ENCODE measurements at places on chromosomes 11 and 22.

DNA sequence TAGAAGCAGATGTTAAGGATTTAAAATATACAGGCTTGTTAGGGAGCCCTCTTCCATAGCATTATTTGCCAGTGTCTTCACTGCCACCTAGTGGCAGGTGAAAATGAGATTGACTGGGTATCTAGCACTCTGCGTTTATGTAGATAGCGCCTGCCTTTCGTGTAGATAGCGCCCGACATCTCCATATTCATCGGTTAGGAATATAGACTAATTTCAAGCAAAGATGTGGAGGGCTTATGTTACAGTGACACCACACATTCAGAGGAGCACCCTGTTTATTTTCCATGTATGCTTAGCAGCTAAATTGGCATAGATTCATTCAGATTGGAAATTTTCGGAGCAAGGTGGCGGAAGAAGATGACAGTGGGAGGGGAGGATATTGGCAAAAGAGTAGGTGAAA, 72.0 kb downstream of the SLC5A12 start:
- DNase-seq, result peak; percentile 42

DNA sequence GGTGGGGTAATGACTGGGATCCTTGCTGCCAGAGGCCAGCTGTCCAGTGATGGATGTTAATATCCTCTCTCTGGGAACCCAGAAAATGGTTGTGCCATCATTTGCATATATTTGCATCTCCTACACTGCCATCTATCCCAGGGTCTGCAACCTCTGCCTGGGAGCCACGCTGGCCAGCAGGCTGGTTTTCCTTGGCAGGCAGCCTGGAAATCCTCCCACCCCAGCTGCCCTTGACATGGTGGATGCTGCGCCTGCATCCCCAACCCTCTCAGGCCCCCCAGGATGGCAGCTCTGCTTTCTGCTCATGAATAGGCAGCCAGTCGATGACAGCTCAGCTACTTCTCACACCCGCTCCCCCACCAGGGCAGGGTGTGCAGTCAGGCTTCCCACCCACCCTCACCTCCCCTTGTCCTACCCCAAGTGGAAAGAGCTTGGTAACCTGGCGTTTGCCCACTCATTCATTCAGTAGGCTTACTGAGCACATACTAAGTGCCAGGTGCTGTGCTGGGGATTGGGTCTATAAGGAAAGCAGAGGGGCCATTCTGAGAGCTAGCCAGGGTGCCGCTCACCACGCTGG, 202.5 kb downstream of the TRIM29 start:
- DNase-seq, result no peak

- peak; percentile 64 for DNase-seq
Observed at GRCh38 chr22:30444632-30445437, 19.3 kb downstream of the MTFP1 start.

DNA sequence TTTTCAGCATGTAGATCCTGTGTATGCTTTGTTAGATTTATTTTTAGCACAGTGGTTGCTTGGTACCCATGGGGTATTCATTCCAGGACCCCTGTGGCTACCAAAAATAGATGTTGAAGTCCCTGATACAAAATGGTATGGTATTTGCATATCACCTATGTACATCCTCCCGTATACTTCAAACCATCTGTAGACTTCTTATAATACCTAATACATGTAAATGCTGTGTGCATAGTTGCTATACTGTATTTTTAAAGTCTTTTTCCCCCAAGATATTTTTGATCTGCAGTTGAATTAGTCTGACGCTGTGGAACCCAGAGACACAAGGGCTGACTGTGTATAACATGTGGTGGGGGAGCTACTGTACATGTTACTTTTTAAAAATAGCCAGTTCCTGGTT, 101.1 kb downstream of the ATXN10 start:
- DNase-seq, result no peak

DNA sequence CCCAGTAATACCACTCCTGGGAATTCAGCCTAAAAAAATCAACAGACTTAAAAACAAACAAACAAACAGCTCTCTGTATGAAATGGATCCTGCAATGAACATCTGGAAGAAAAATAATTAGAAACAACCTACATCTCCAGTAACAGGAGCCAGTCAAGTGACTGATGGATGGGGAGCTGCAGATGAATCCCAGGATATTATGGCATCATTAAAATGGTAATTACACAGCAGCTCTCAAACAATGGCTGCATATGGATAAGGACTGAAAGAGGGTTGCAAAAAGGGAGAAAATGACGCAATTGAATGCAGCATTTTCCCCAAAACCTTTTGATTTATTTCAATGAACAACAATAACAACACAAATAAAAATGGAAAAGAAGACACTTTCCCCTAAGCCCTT, 4.1 kb downstream of the NPTXR start:
- DNase-seq, result no peak

- no peak for DNase-seq
Observed at GRCh38 chr11:17786824-17787525, 52.4 kb downstream of the KCNC1 start.

DNA sequence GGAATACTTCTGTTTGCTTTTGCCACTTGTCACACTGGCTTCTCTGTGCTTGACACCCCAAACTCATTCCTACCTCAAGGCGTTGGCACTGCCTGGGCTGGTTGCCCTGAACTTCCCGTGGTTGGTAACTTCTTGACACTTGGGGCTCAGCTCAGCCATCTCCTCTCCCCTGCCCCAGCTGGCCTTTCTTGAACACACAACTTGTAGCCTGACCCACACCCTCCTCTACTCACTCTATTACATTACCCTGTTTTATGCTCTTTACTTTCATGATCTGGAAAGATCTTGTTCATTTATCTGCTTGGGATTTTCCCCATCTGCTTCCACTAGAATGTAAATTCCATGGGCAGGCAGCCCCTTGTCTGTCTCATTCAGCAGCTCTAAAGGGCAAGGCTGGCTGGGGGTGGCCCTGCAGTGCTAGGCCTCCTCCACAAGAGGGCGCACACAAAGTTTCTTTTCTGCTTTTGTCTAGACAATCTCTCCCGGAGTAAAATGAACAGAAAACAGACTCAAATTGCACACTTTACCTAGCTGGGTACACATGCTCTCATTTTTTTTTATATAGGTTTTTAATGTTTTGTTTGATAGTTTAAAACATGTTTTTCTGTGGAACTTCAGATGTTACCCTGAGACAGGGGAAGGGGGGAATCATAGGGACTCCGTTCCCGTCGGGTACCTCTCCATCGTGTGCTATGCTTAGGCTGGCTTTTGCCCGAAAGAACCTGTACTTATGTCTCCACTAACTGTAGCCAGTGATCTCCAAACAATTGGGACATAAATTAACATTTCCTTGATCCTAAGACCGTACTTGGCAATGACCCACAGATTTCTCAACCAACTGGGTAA, 16.4 kb upstream of the MRGPRX2 start:
- DNase-seq, result peak; percentile 17

- DNase-seq, result no peak
Observed at GRCh38 chr22:43293259-43293654, 49.9 kb downstream of the SCUBE1 start.

- no peak for DNase-seq
Observed at GRCh38 chr22:49550766-49551362, 276.8 kb downstream of the BRD1 start.

DNA sequence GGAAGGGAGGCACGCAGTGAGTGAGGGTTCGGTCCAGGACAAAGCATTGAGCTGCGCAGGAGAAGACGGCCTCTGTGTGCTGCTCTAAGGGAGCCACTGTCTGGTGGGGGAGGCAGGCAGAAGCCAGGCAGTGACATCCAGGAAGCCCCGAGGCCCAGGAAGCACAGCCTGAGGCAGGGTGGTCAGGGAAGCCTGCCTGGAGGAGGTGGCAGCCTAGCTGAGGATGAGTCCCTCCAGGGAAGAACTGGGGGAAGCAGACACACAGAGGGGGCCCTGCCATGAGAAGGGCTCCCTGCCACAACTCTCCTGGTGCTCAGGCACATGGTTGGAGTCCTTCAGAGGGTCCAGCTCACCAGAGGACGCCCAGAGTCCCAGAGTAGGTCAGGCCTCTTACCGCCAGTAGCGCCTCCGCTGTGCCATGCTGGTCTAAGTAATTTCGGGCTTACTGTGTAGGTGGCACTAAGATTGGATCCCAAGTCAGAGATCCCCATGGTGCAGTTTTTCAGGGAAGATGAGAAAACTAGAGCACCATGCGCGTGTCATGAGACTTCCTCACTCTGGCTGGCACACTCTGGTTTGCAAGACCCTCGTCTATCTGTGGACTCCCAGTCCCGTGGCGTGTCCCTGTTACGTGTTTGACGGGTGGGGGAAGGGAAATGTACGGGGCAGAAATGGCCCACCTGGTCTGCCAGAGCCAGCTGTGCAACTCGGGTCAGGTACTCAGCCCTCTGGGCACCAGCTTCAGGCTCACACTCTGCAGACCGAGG, 887.2 kb downstream of the BRD1 start:
- DNase-seq, result no peak

DNA sequence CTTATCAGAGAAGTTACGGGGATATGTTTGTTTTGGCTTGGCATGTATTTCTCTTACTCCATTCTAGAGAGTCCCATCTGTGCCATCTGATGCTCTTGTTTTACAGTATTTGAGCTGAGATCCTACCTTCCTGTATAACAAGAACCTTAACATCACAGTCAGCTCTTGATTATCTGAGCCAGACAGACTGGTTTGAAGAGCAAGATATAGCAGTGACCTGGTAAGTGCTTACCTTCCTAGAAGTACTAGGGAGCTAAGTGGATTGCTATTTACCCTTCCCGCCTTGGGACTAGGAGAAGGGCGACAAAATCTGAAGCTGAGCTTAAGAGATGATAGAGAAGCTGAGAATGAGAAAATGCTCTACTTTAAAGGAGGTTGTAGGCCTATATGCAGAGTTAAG, 235.3 kb downstream of the CSNK2A3 start:
- DNase-seq, result no peak

DNA sequence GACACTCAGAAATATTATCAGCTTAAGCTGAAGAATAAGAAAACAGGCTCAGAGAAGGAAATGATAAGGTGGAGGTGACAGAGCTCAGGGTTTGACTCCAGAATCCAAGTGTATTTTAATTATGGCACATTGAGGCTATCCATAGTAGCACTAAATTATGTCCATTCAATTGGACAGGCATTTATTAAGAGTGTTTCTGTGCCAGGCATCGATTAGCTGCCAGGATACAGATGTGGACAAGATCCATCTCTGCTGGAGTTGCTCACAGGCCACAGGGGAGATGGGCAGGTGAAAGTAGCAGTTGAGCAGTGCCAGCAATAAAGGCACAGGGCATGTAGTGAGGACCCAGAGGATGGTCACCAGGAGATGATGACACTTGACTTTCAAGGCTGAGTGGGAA, 592.5 kb downstream of the INSC start:
- DNase-seq, result no peak

DNA sequence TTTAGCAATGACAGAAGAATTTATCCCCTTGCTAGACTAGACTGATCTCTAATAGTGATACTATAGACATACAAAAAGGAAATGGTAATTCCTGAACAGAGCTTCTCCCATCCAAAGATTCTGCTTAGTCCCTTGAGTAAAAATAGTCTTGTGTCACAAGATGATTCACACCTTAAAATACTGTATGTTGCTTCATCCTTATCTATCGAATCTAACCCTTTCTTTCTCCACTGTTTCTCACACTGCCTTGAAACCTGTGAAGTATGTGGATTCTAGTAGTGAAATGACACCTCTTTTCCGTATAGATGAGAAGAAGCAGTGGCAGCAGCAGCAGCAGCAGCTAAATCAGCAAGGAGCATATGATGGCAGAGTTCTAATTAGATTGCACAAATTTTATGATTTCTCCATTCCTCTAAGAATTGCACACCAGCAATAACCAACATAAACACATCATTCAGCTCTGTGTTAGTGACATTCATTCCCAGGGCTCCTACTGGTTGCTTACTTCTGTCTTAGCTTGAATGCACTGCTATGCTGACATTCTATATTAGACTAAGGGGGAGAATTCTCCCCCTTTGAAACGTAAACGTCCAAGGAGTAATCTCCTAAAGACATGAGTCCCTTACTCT, 14.6 kb downstream of the KCNA4 start:
- DNase-seq, result no peak

DNA sequence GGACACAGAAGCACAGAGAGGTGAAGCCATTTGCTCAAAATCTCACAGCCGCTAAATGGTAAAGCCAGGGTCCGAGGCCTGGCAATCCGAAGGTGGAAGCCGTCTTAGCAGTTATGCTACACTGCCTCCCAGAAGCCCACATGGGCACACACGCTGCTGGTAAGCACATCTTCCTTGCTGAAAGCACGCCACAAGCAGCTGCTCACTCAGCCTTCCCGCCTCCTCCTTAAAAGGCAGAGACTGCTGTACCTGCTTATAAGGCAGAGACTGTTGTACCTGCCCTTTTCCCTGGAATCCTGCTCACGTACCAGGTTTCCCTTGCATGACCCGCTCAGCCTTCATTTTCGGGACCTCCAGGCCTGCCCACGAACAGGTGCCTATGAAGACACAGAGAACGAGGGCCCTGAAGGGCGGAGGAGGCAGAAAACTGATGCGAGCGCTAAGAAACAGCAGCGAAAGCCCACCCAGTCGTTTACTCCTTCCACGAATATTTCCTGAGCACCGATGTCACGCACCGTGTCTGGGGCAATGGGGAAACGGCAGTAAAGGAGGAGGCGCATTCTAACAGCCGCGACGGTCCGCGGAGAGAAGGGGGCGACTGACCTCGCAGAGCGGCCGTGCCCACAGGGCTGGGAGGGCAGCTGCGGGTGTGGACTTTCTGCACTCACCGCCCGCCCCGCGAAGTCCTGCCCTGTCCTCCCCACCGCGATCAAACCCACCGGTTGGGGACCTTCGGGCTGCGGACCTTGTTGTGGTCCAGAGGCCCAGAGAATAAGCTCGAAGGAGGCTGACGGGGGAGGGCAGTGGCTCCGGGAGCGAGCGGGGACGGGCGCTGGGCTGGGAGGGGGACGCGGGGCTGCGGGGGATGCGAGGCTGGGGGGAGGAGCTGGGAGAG, 13.0 kb downstream of the SPATA19 start:
- no peak for DNase-seq

GRCh38 chr11:83933008-83933407, 646.8 kb upstream of the CCDC90B start:
- DNase-seq, result no peak

DNA sequence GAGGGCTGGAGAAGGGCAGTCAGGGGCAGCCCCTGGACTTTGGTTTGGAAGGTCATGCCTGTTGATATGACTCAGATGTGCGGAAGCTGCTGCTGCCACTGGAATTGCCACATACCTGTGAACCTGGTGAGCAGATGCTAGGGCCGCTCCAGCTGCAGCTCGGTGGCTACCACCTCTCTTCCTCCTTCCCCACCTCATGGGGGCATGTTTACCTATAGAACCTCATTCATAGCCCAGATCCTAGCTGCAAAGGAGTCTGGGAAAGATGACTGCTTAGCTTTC, 17.5 kb upstream of the TSPAN18 start:
- DNase-seq, result no peak

- DNase-seq, result no peak
Observed at GRCh38 chr22:26431261-26431995, 2.4 kb downstream of the ASPHD2 start.

- no peak for DNase-seq
Observed at GRCh38 chr11:15113381-15113780, 1.3 kb upstream of the INSC start.

DNA sequence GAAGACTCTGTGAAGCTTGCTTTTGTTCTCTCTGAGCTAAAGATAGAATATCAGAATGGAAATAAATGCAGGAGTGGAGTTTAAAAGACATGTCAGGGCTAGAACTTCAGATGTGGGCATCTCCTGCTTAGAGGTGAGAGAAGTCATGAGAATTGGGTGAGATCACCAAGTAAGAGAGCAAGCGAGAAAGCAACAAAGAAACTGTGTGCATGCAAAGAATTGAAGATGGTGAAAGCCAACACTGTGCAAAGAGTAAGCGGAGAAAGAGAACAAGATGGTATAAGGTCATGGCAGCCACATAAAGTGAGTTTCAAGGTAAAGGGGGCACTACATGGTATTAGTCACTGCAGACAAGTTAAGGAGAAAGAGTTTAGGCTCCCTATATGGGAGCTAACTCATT, 57.3 kb upstream of the SCUBE2 start:
- no peak for DNase-seq
